ENCODE measurements at places on chromosomes 2 and 18. TPM values are rescaled to one million over a fixed set of nuclear protein-coding genes. Genes with fewer than 3 reads are reported as not detected.

Gene ATP6V1B1
- not detected for total RNA-seq

Gene MAP3K19
- total RNA-seq = not detected

DNA sequence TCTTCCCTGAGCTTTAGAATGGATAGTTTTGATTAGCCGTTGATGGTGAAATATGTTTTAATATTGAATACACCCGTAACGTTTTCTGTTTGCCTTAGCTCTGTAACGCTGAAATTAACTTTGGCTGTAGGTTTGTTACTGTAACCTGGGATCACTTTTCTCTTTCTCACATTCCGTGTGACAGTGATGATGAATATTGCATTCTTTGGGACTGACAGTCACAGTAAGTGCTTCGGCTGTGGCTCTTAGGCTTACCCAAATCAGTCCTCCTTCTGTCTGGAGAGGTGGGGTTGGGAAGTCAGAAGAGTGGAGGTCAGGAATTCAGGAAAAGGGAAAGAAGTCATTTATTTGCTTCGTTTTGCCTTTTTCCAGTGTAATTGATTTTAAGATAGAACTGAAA lies 18.0 kb downstream of the RMC1 start:
- DNase-seq = no peak
- no peaks in the 10 kb centered on the region for H3K4me1 ChIP-seq
- H3K4me3 ChIP-seq = no peak overlapping the region
- no peaks in the 10 kb centered on the region for H3K27me3 ChIP-seq
- peaks cover 100% of the 10 kb centered on the region for H3K36me3 ChIP-seq

DNA sequence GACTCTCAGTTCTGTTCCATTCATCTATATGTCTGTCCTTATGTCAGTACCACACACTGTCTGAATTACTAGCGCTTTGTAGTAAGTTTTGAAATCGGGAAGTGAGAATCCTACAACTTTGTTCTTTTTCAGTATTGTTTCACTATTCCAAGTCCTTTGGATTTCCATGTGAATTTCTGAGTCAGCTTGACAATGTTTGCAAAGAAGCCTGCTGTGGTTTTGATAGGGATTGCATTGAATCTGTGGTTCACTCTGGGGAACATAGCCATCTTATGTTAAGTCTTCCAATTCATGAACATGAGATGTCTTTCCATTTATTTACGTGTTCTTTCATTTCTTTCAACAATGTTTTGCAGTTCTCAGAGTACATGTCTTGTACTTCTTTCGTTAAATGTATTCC lies 15.0 kb downstream of the SLC3A1 start:
- H3K4me3 ChIP-seq = no peak overlapping the region
- H3K27ac ChIP-seq = no peak overlapping the region
- no peaks in the 10 kb centered on the region for H3K27me3 ChIP-seq
- no peak for DNase-seq

DNA sequence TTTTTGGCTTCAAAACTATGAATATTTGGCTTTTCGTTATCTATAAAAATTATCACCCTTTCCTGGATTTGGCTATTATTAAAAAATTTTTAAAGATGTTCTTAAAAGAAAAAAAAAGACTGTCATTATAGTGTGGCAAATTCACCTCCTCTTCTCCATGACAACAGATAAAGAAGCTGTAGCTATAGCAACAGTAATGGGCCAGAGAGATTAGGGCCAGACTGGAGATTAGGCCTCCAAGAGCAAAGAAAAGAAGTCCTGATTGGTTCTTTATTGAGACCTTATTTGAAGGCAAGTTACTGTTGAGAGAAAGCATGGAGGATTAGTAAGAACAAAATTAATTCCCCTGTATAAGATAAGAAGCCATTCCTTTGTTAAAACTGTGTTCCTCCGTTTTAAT lies 812.5 kb downstream of the DCC start:
- no peaks in the 10 kb centered on the region for H3K4me1 ChIP-seq
- no peaks in the 10 kb centered on the region for H3K27me3 ChIP-seq
- H3K27ac ChIP-seq = no peak overlapping the region
- no peak overlapping the region for H3K4me3 ChIP-seq

- H3K27me3 ChIP-seq = no peaks in the 10 kb centered on the region
- H3K36me3 ChIP-seq = no peaks in the 10 kb centered on the region
- no peak overlapping the region for H3K4me3 ChIP-seq
- peaks cover 14% of the 10 kb centered on the region for H3K4me1 ChIP-seq
Measured at GRCh38 chr2:145022666-145023333, 502.9 kb upstream of the ZEB2 start.

Gene IL36A
- not detected for total RNA-seq

DNA sequence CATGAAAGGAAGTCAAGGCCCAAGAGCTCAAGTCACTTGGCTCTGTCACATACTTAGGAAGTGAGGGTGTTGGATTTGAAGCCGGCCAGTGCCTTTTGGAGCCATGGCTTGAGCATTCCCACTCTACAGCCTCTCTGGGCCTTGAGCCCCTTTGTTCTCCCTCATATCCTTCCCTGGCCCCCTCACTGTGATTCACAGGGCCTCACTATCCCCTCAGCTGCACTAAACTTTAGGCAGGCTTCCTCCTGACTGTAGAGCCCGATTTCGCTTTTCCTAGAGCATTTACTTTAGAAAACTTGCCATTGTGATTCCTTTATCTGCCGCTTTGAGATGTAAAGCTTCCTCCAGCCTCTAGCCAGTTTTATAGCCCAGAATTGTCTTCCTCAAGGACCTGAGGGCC lies 107.6 kb downstream of the FBXO15 start:
- no peaks in the 10 kb centered on the region for H3K4me1 ChIP-seq
- H3K4me3 ChIP-seq = no peak overlapping the region
- no peak overlapping the region for H3K27ac ChIP-seq
- no peaks in the 10 kb centered on the region for H3K27me3 ChIP-seq

DNA sequence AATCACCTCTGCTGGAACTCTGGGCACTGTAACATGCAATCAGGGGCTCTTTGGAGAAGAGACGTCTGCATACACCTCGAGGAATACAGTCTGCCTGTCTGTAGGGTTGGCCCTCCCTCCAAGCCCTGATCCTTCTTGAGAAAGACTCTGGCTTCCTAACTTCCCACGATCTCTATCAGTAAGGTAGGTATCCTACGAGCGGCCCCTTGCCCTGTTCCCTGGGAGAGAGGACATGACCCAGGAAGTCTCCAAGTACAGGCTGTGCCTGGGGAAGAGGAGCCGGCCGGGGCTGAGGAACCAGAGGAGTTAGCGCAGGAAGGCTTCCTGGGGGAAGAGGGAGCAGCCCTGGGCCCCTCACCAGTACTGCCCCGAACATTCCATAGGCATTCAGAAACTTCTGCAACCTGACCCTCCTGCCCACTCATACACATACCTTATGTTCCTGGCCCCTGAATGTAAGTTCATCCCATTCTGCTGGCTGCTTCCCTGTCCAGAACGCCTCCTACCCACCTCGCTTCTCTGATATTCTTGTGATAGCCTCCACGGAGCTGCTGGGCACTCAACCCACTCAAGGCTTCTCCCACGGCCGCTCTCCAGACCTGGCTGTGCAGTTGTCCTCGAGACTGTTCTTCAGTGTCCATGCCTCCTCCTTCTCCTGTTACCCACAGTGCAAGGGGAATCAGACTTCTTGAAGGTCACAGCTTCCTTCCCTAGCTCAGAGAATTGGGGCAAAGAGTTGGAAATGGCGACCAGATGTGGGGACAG lies 116.1 kb downstream of the CYP26B1 start:
- no peak for DNase-seq
- no peak overlapping the region for H3K27ac ChIP-seq
- no peaks in the 10 kb centered on the region for H3K4me1 ChIP-seq
- peaks cover 6% of the 10 kb centered on the region for H3K27me3 ChIP-seq

- no peaks in the 10 kb centered on the region for H3K27me3 ChIP-seq
- DNase-seq = no peak
Measured at GRCh38 chr18:35517715-35518114, 20.0 kb upstream of the INO80C start.

Gene UNC80
- total RNA-seq = 0.90 TPM

GRCh38 chr2:211077216-211077767 lies 520.9 kb downstream of the CPS1 start:
- H3K36me3 ChIP-seq = no peaks in the 10 kb centered on the region
- no peak for DNase-seq
- no peaks in the 10 kb centered on the region for H3K4me1 ChIP-seq
- no peaks in the 10 kb centered on the region for H3K27me3 ChIP-seq
- no peak overlapping the region for H3K4me3 ChIP-seq
- H3K27ac ChIP-seq = no peak overlapping the region

DNA sequence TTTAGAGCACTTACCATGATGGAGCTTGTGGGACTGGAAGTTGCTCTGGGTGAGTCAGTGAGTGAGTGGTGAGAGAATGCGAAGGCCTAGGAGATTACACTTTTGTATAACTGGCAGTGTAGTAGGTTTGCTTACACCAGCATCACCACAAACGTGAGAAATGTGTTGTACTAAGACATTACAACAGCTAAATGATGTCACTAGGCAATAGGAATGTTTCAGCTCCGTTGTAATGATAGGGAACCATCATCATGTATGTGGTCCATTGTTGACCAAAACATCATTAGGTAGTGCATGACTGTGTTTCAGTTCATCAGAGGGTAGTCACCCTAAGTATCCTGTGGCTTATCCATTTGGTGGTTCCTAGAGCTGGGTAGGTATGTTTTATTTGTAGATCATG lies 11.9 kb downstream of the ZNF407 start:
- no peak for DNase-seq
- peaks cover 15% of the 10 kb centered on the region for H3K4me1 ChIP-seq
- H3K27me3 ChIP-seq = no peaks in the 10 kb centered on the region
- H3K36me3 ChIP-seq = no peaks in the 10 kb centered on the region
- no peak overlapping the region for H3K27ac ChIP-seq
- no peak overlapping the region for H3K4me3 ChIP-seq
